Fibroblast of skin of left biceps (primary cell): ENCODE measurements at places on chromosomes 2 and 18.

DNA sequence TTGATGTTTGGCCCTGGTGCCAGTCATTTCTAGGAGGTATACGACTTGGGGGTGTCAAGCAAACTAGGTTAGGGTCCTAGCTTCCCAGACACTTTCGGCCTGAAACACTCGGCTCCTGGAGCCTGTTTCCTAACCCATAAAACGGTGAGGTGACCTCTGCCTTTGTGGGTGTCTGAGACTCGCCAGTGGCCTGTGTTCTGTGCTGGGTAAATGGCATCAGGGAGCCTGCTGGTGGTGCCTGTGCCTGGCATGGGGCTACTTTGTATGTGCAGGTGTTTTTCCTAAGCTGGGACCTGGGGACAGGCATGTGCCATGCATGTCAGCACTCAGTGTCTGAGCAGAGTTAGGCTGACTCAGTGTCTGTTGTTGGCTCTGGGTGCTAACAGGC lies 139.2 kb downstream of the GLI2 start:
- no peak for DNase-seq

GRCh38 chr2:55338268-55338667 lies 69.2 kb upstream of the MTIF2 start:
- DNase-seq, result peak; percentile 5

GRCh38 chr2:43898134-43898837 lies 59.5 kb downstream of the ABCG8 start:
- DNase-seq, result no peak

- DNase-seq, result no peak
Measured at GRCh38 chr18:3444954-3445353, 5.0 kb upstream of the TGIF1 start.

DNA sequence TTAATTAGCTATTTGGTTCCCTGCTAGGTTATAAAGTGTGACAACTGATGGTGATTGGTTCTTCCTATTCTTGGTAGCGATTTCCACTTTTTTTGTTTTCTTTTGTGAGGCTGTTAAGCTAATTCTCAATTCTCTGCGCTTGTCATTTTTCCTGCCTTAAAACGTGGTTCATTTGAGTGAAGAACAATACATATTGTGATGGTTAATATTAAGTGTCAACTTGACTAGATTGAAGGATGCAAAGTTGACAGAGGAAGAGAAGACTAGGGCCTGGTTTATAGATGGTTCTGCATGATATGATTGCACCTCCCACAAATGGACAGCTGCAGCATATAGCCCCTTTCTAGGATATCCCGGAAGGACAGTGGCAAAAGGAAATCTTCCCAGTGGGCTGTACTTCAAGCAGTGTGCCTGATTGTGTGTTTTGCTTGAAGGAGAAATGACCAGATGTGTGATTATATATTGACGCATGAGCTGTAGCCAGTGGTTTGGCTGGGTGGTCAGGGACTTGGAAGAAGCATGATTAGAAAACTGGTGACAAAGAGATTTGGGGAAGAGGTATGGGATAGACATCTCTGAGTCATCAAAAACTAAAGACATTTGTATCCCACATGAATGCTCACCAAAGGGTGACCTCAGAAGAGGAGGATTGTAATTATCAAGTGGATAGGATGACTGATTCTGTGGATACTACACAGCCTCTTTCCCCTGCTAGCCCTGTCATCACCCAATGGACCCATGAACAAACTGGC lies 39.4 kb upstream of the ZNF804A start:
- no peak for DNase-seq

GRCh38 chr2:217277646-217278398 lies 418.0 kb upstream of the TNP1 start:
- DNase-seq, result no peak

DNA sequence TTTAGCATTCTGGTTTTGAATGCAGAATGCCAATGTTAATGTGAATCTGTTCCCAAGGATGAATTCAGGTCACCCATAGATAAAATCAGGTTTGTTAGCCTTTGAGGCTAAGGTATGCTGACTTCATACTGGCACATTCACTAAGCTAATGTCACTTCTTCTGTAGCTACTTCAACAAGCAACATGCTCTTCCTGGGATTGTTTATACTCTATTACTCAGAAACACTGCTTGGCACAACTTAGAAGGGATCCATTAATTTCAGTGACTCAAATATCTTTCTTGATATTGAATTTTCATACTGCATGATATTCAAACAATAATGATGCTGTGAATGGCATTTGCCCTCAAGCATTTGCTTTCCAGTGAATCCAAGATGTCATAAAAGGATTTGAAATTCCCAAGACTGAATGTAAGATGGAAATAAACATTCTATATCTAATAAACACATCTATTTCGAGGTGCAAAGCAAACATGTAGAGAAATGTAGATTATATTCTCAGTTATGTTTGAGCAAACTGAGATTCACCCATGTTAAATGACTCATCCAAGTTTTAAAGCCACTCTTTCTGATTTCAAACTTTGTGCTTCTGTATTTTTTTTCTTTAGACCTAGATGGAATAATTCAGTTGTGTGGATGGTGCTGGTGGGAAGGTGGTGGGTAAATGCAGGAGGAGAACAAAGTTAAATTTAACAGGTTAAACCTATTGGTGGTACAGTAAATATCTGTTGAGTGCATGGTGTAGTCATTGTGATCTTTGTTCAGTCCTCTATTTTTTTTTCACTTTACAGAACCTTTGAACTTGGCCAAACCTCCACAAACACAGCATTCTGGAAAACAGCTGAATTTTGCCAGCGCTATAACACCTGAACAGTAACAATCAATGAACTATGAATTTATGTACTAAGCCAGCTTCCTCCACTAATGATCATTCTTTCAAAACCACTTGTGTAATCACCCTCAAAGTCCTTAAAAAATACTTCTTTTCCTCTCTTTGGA lies 162.1 kb upstream of the XIRP2 start:
- DNase-seq, result no peak

GRCh38 chr2:157363612-157364101 lies 38.0 kb upstream of the ERMN start:
- DNase-seq, result peak; percentile 68

DNA sequence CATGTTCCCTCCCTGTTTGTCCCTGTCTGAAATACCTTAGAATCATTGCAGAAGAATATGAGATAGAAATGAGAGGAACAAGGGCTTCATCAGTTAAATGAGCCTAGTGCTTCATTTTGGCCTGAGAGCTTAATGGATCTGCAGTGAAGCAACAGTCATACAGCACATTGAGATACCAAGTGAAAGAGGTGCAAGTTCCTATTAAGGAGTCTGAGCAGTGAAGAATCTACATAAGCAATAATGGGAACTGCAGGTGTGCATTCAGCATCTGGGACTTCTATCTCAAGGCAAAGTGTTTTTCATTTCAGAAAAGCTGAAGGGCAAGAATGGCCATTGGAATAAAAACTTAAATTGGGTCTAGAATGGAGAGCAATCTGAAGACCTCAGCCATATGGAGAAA lies 323.2 kb upstream of the SLC39A10 start:
- DNase-seq, result no peak

DNA sequence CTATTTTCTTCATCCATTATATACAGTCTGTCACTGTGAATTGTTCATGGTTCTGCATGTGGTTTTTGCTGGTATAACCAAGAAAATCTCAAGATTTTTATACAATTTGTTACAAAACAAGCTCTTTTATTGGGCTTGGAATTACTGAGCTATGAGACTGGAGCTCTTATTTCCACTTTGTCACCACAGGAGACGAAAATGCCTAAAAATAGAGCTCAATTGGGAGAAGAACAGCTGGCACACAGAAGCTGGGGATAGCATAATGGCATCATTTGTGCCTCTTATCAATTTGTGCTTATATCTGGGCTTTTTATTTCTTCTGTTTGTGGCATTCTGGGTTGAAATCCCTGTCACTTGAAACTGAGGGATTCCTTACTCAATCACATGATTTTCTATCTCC lies 219.1 kb downstream of the CALCRL start:
- DNase-seq, result no peak

DNA sequence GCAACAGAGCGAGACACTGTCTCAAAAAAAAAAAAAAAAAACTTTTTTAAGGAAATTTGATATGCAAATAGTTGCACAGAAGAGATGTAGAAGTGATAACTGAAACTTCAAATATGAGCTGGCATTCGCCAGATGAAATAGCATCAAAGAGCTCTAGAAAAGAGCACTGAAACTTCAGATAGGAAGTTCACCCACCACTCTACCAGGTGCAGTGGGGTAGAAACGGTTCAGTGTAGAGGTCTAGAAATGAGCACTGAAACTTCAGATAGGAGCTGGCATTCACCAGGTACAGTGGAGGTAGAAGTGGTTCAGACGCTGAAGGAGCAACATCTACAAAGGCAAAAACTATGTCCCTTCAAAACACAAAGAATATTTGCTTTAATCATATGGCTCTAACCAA lies 9.0 kb upstream of the ONECUT2 start:
- no peak for DNase-seq

GRCh38 chr2:72949045-72949444 lies 31.7 kb downstream of the EMX1 start:
- DNase-seq, result no peak

DNA sequence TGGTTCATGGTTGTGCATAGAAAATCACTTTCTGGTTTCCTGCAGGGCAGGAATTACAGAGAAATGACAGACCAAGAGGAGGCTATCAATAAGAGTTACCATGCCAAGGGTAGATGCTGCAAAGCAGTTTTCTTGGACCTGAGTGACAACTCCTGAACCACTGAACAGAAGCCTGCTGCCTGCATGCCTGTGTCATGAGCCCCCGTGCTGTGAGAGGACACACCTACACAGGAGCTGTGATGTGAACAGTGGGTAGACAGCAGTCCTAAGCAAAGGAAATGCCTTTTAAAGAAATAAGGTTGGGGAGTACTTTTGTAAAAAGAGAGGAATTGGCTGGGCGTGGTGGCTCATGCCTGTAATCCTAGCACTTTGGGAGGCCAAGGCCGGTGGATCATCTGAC lies 54.2 kb upstream of the CREB1 start:
- no peak for DNase-seq

DNA sequence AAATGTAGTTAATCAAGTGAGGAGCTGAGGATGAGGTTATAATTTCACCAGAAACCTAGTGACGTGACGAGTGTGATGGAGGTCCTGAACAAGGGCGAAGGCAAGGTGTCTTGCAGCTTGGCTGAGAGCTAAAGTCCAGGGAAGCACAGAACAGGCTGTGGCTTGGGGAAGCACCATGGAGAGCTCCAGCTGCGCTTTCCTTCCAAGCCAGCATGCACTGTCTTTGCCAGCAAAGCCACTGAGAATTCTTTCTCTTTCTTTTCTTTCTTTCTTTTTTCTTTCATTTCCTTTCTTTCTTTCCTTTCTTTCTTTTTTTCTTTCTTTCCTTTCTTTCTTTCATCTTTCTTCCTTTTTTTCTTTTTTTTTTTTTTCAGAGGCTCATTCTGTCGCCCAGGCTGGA lies 239.3 kb downstream of the FBXO15 start:
- no peak for DNase-seq

DNA sequence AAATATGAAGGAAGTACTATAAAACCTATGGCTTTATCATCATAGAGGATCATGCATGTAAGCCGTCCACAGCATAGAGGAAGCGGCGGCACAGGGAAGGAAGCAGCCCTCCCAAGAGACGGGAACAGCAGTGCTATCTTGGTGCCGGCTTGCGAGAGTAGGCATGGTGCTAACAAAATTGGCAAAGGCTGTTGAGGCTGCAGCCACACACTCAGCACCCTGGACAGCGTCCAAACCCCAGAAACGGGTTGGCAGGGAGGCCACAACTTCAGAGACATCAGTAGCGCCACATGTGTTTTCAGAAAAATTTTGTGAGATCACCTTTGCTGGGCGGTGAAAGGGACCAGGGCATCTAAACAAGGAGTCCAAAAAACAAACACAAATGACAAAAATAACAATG lies 37.7 kb downstream of the NETO1 start:
- no peak for DNase-seq

DNA sequence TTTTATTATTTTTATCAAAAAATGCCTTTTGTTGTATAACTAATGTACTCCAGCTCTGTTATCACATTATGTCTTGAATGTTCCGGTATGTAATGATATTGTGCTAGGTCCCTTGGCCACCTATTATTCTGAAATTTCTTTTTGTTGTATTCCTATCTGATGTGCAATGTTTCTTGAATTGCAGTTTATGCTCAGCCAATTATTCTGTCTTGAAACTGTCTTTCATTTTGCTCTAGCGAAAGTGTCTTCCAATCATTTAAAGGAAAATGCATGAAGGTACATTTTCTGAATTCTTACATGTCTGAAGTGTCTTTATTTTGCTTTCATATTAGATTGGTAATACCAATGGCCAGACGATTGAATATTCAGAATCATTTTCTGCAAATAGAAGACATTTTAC lies 277.5 kb downstream of the SPAG16 start:
- DNase-seq, result no peak

DNA sequence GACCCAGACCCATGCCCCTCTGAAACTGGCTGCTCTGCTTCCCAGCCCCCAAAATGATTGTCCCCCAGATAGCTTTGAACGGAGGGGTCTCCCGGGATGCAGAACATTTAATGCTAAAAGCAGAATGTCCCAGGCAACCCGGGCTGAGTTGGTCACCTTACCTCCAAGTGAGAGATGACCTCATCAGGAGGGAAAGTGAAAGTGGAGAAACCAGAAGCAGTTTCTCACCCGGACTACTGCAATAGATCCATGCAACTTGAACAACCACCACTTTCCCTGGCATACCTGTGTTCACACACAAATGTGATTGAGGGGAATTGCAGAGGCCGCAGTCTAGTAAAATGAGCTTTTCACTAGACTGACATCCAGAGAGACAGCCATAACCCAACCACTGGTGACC lies 75.3 kb upstream of the NPAS2 start:
- no peak for DNase-seq

DNA sequence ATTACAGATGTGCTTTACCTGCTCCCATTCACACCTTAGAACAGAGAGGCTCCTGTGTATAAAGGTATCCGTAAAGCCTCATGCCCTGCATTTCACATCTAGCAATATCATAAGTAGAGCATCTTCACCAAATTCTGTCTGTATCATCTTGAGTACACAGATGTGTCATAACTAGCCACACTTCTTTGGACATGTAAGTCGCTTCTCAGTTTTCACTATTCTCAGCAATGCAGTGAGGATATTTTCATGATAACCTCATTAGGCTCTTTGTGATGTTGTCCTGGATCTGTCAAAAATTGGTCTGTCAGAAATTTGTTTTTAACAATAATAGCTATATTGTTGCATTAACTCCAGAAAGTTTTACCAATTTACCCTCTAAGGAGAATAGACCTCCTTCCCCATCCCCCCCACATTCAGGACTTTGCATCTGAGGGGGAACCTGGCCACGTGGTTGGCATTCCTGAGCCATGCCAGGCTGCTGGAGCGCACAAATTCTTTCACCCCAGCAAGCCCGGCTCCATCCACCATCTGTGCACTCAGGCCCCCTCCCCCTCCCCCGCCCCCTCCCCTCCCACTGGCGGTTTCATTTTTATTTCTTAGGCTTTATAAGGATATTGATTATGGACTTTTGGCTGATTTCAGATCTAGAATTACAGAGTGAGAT lies 34.1 kb downstream of the AGAP1 start:
- no peak for DNase-seq

DNA sequence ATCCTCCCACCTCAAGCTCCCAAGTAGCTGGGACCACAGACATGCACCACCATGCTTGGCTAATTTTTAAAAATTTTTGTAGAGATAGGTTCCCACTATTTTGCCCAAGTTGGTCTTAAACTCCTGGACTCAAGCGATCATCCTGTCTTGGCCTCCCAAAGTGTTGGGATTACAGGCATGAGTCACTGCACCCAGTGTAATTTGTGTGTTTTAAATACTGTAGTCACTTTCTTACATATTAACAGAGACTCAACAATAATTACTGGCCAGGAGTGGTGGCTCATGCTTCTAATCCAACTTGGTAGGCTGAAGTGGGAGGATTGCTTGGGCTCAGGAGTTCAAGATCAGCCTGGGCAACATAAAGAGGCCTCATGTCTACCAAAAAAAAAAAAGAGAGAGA lies 293.0 kb downstream of the RDH14 start:
- no peak for DNase-seq

GRCh38 chr2:235566415-235566814 lies 72.6 kb downstream of the AGAP1 start:
- DNase-seq, result no peak
